Activated CD8-positive, alpha-beta T cell treated with anti-CD3 and anti-CD28 coated beads for 36 hours (primary cell): ENCODE measurements at places on chromosomes 4 and X. TPM values are rescaled to one million over a fixed set of nuclear protein-coding genes. Genes with fewer than 3 reads are reported as not detected.

Gene P2RY8
- total RNA-seq = 27.5 TPM

Gene FAM241A
- total RNA-seq = 4.5 TPM

Gene PAGE2B
- not detected for total RNA-seq

Gene XAGE2
- not detected for total RNA-seq

Gene FAM149A
- total RNA-seq = 0.52 TPM

Gene TEX13D
- total RNA-seq = 0.23 TPM

GRCh38 chr4:76540486-76540885, 105.5 kb downstream of the SHROOM3 start:
- H3K27ac ChIP-seq = no peak overlapping the region
- DNase-seq = no peak
- no peak overlapping the region for H3K4me3 ChIP-seq
- H3K36me3 ChIP-seq = no peaks in the 10 kb centered on the region

DNA sequence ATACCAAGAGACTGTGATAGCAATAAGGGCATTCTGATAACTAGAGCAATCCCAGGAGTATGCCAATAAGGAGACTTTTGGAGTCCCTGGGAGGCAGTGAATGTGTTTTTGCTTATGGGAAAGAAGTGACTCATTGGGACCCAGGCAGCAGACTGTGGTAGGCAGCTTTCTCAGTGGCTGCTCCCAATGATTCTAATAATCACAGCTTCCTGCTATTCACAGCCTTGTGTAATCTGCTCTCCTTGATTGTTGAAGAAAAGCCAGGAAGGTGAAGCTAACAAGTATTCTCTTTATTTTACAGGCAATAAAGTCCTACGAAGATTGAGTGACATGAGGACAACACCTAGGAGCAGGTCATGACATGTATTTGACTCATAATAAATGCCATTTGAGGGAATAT, 70.3 kb upstream of the DDX60 start:
- H3K27me3 ChIP-seq = no peaks in the 10 kb centered on the region
- peaks cover 20% of the 10 kb centered on the region for H3K36me3 ChIP-seq
- no peak overlapping the region for H3K4me3 ChIP-seq
- H3K4me1 ChIP-seq = no peaks in the 10 kb centered on the region
- no peak overlapping the region for H3K27ac ChIP-seq

- no peak for DNase-seq
- H3K4me3 ChIP-seq = no peak overlapping the region
- H3K27ac ChIP-seq = no peak overlapping the region
- H3K4me1 ChIP-seq = no peaks in the 10 kb centered on the region
- no peaks in the 10 kb centered on the region for H3K36me3 ChIP-seq
These were observed 136.1 kb downstream of the MAD2L1 start for GRCh38 chr4:119930546-119930945.

DNA sequence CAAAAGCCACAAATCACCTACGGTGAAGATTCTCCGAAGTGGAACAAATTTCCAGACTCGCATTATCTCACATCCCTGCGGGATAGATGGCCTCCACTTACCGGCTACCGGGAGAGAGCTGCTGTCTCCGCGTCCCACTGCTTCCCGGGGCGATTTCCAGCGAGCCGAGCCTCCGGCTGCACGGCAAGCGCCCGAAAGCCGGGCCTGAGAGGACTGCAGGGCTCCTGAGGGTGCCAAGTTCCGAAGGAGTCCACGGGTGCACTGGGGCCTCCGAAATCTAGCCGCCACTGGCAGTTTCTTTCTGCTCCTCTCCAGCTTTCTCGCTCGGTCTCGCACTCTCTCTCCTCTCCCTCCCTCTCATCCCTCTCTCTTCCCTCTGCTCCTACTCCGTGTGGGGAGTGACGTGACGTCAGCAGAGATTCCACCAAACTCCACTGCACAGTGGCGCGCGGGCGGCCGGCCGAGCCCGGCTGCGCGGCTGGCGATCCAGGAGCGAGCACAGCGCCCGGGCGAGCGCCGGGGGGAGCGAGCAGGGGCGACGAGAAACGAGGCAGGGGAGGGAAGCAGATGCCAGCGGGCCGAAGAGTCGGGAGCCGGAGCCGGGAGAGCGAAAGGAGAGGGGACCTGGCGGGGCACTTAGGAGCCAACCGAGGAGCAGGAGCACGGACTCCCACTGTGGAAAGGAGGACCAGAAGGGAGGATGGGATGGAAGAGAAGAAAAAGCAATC, 14.0 kb upstream of the PITX2 start:
- H3K4me3 ChIP-seq = no peak overlapping the region
- no peak for DNase-seq
- H3K4me1 ChIP-seq = peaks cover 5% of the 10 kb centered on the region
- no peak overlapping the region for H3K27ac ChIP-seq

DNA sequence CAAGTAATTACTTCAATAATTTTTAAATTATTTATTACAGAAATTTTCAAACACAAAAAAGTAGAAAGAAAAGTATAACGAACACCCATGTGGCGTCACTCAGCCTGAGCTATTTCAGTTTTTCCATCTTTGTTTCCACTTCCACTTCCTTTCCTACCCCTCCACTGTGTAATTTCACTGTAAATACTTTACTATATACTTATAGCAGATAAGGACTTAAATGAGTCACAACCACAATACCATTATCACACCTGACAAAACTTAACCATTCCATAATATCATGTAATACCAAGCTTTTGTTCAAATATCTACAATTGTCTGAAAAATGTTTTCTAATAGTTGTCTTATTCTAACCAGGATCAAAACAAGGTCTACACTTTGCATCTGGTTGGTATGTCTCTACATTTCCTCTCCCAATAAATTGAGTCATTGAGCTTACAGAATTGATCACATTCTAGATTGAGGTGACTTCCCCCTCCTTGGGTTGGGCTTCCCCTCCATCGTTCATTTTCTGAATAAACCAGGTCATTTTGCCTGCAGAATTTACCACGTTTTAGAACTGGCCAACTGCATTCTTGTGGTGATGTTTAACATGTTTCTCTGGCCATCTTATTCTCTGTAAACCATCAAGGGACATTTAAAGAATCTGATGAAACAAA, 48.7 kb downstream of the ATP10D start:
- no peak overlapping the region for H3K4me3 ChIP-seq
- H3K27me3 ChIP-seq = no peaks in the 10 kb centered on the region
- peaks cover 54% of the 10 kb centered on the region for H3K4me1 ChIP-seq
- H3K27ac ChIP-seq = peak overlapping the region; percentile 60

GRCh38 chr4:184174571-184175488, 42.8 kb downstream of the ENPP6 start:
- peaks cover 29% of the 10 kb centered on the region for H3K27me3 ChIP-seq
- no peak overlapping the region for H3K4me3 ChIP-seq
- H3K27ac ChIP-seq = no peak overlapping the region
- DNase-seq = no peak
- H3K36me3 ChIP-seq = no peaks in the 10 kb centered on the region

DNA sequence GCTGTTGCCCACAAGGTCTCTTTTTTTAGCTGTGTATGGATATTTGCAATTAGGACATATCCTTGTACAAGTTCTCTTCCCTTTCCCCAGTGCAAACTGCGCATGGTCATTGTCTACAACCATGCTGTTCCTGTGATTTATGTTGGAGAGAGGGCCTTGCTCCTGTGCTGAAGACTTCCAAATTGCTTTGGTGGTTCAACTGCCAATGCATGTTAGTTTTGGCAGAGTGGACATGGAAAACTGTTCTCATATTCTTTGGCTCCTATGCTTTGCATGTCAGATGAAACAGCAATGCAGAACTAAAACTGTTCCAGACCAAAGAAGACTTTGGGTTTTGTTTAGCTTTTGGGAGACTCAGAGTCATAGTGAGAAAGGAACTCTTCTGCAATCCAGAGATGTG, 148.8 kb upstream of the EDNRA start:
- H3K4me3 ChIP-seq = no peak overlapping the region
- no peaks in the 10 kb centered on the region for H3K36me3 ChIP-seq
- no peak overlapping the region for H3K27ac ChIP-seq
- H3K27me3 ChIP-seq = peaks cover 3% of the 10 kb centered on the region

DNA sequence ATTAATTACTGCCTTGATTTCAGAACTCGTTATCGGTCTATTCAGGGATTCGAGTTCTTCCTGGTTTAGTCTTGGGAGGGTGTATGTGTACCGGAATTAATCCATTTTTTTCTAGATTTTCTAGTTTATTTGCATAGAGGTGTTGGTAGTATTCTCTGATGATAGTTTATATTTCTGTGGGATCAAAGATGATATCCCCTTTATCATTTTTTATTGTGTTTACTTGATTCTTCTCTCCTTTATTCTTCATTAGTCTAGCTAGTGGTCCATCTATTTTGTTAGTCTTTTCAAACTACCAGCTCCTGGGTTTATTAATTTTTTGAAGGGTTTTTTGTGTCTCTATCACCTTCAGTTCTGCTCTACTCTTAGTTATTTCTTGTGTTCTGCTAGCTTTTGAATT, 32.1 kb downstream of the CDX4 start:
- no peak overlapping the region for H3K27ac ChIP-seq
- H3K27me3 ChIP-seq = no peaks in the 10 kb centered on the region
- H3K36me3 ChIP-seq = no peaks in the 10 kb centered on the region
- H3K4me1 ChIP-seq = no peaks in the 10 kb centered on the region
- no peak for DNase-seq

DNA sequence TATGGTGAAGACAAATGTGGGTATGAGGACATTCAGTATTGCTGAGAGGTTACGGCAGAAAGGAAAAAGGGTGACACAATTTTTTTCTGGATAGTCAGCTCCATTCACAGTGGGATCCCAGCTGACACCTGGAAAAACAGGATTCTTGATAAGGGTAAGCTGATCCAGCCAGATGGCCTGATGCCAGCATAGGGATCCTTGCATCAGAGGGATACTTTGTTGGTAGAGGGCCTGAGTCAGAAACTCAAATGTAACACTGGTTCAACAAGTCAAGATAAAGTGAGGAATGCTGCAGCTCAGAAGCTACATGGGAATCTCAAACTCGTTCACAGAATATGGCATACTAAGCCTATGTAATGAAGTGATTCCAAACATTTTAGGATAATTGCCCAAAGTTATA, 726.7 kb downstream of the C4orf33 start:
- H3K4me1 ChIP-seq = no peaks in the 10 kb centered on the region
- H3K4me3 ChIP-seq = no peak overlapping the region
- H3K36me3 ChIP-seq = no peaks in the 10 kb centered on the region
- H3K27ac ChIP-seq = no peak overlapping the region

DNA sequence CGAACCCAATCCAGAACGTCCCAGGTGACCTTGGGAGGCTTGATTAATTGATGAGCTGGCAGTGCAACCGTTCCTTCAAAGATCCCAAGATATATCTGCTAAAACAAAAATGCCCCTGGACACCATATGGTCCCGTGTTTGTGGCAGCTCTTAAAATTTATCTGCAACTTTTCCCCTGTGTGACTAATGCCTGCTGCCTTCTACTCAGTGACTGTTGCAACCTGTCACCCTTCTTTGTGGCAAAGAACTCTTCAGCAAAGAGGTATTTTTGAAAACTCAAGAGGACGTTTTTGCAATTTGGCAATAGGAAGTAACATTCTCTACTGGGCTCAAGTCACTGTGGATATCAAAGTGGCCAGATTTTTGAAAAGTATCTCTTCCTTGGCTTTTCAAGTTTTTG, 75.8 kb upstream of the SOD3 start:
- H3K36me3 ChIP-seq = no peaks in the 10 kb centered on the region
- H3K4me1 ChIP-seq = no peaks in the 10 kb centered on the region

GRCh38 chr4:76680952-76681351, 217.0 kb downstream of the SOWAHB start:
- H3K4me3 ChIP-seq = no peak overlapping the region
- H3K36me3 ChIP-seq = no peaks in the 10 kb centered on the region
- no peak overlapping the region for H3K27ac ChIP-seq
- no peaks in the 10 kb centered on the region for H3K4me1 ChIP-seq

DNA sequence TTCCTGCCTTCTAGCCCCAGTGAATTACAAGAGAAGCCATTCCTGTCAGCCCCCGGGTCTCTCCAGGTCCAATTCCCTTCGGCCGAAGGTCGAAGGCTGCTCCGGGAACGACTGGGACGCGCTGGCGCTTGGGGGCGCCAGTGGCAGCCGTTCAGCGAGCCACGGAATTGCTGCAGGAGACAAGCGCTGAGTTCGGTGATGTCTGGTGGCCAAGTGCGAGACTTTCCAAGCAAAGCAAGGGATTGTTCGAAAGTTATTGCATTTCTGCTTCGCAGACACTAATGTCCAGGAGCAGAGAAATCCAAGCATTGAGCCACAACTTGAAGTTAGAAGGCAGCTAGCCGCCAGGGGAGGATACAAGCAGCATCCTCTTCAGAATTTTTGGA, 1.1 kb upstream of the DKK2 start:
- peak; percentile 11 for DNase-seq
- H3K27me3 ChIP-seq = peaks cover 65% of the 10 kb centered on the region
- H3K27ac ChIP-seq = no peak overlapping the region
- H3K4me1 ChIP-seq = peaks cover 26% of the 10 kb centered on the region
- H3K4me3 ChIP-seq = no peak overlapping the region

- H3K27ac ChIP-seq = no peak overlapping the region
- DNase-seq = no peak
- H3K4me3 ChIP-seq = no peak overlapping the region
- no peaks in the 10 kb centered on the region for H3K27me3 ChIP-seq
These were observed 20.9 kb upstream of the XPNPEP2 start for GRCh38 chrX:129717892-129718291.
